ENCODE measurements at places on chromosomes 6 and 20. TPM values are rescaled to one million over a fixed set of nuclear protein-coding genes. Genes with fewer than 3 reads are reported as not detected.

The DEFB113 gene
- total RNA-seq, result not detected

The BPIFB4 gene
- not detected for total RNA-seq

DNA sequence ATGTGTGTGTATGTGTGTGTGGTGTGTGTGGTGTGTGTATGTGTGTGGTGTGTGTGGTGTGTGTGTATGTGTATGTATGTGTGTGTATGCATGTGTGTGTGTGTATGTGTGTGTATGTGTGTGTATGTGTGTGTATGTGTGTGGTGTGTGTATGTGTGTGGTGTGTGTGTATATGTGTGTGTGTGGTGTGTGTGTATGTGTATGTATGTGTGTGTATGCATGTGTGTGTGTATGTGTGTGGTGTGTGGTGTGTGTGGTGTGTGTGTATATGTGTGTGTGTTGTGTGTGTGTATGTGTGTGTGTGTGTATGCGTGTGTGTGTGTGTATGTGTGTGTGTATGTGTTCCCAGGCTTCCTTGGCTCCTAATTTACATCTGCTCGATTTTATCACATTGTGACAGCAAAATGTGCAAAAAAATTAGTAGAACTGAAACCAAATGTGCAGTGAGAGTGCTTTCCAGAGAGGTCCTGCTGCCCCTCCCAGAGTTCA lies 234.5 kb downstream of the BMP7 start:
- no peaks in the 10 kb centered on the region for H3K36me3 ChIP-seq
- no peak overlapping the region for H3K27ac ChIP-seq
- DNase-seq, result no peak
- no peak overlapping the region for H3K4me3 ChIP-seq

- DNase-seq, result no peak
- no peak overlapping the region for H3K27ac ChIP-seq
- H3K4me1 ChIP-seq, result no peaks in the 10 kb centered on the region
- no peaks in the 10 kb centered on the region for H3K36me3 ChIP-seq
- H3K27me3 ChIP-seq, result no peaks in the 10 kb centered on the region
These were observed 158.8 kb downstream of the KIF6 start for GRCh38 chr6:39566456-39566855.

- no peak overlapping the region for H3K27ac ChIP-seq
- H3K4me3 ChIP-seq, result no peak overlapping the region
- no peaks in the 10 kb centered on the region for H3K36me3 ChIP-seq
- no peaks in the 10 kb centered on the region for H3K27me3 ChIP-seq
- no peak for DNase-seq
- no peaks in the 10 kb centered on the region for H3K4me1 ChIP-seq
These were observed 77.8 kb downstream of the JAG1 start for GRCh38 chr20:10595985-10596384.

DNA sequence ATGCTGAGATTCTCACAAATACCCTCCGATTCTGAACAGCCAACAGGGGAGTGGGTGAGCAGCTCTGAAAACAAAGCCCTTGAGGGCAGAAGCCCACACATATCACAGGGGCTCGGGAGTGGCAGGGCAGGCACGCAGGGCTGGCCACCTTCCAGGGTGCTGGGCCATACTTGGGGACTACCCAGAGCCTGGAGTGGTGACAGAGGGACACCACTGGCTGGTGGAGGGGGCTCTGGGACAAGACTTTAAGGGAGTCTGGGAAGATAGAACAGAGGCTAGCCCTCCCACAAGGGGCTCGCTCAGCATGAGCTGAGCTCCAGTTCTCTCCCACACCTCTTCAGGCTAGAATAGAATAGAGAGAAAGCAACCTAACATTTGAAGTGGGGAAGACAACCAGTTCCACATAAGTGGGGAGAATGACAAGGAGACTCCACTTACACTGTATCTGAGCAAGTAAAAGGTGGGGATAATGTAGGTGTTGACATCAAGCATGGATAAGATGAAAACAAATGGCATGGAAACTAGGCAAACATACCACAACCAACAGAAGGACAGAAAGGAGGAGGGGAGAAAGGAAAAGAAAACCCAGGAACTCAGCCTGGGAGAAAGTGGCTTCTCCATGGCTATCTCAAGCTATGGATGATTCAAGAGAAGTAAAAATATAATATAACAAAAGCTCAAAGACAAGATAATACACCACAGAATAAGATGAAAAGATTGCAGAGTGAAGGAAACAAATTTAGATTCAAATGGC lies 7.0 kb downstream of the PPIL1 start:
- no peak overlapping the region for H3K4me3 ChIP-seq
- H3K4me1 ChIP-seq, result peaks cover 3% of the 10 kb centered on the region
- no peak overlapping the region for H3K27ac ChIP-seq

GRCh38 chr20:44481719-44482416 lies 6.2 kb downstream of the TTPAL start:
- no peak overlapping the region for H3K27ac ChIP-seq
- peaks cover 18% of the 10 kb centered on the region for H3K36me3 ChIP-seq
- no peaks in the 10 kb centered on the region for H3K27me3 ChIP-seq
- H3K4me1 ChIP-seq, result peaks cover under 1% of the 10 kb centered on the region
- no peak overlapping the region for H3K4me3 ChIP-seq

DNA sequence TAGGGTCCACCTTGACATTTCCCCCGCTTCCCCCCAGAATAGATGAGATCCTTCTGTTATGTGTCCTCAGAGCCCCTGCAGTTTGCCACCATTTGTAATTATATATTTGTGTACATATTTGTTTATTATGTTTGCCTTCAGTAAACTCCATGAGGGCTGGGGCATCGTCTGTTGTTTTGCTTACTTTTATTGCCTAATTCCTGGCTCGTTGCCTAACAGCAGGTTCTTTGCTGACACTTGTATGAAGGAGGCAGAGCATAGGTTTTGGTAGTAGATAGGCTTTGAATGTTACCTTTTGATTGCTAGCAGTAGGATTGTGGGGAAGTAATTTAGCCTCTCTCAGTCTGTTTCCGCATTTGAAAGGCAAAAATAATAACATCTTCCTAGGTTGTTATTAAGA lies 9.9 kb downstream of the MAP3K4 start:
- H3K27me3 ChIP-seq, result no peaks in the 10 kb centered on the region
- peaks cover 4% of the 10 kb centered on the region for H3K4me1 ChIP-seq
- H3K27ac ChIP-seq, result no peak overlapping the region
- H3K36me3 ChIP-seq, result no peaks in the 10 kb centered on the region
- no peak for DNase-seq
- H3K4me3 ChIP-seq, result no peak overlapping the region

- H3K4me1 ChIP-seq, result no peaks in the 10 kb centered on the region
- DNase-seq, result no peak
- no peaks in the 10 kb centered on the region for H3K27me3 ChIP-seq
- no peak overlapping the region for H3K4me3 ChIP-seq
- no peaks in the 10 kb centered on the region for H3K36me3 ChIP-seq
These were observed 338.2 kb downstream of the SOX4 start for GRCh38 chr6:21931641-21932335.

Data from CD8-positive, alpha-beta memory T cell (primary cell).